ENCODE measurements at places on chromosomes 3 and 15.

- no peak for DNase-seq
These were observed 17.8 kb downstream of the MAPKBP1 start for GRCh38 chr15:41792000-41792637.

GRCh38 chr3:187169231-187169960 lies 27.9 kb upstream of the RTP1 start:
- no peak for DNase-seq

GRCh38 chr3:141557961-141558706 lies 71.3 kb downstream of the RASA2 start:
- no peak for DNase-seq

GRCh38 chr3:184472723-184473428 lies 88.7 kb upstream of the EPHB3 start:
- DNase-seq: no peak

GRCh38 chr3:28947751-28948150 lies 333.1 kb upstream of the RBMS3 start:
- no peak for DNase-seq

DNA sequence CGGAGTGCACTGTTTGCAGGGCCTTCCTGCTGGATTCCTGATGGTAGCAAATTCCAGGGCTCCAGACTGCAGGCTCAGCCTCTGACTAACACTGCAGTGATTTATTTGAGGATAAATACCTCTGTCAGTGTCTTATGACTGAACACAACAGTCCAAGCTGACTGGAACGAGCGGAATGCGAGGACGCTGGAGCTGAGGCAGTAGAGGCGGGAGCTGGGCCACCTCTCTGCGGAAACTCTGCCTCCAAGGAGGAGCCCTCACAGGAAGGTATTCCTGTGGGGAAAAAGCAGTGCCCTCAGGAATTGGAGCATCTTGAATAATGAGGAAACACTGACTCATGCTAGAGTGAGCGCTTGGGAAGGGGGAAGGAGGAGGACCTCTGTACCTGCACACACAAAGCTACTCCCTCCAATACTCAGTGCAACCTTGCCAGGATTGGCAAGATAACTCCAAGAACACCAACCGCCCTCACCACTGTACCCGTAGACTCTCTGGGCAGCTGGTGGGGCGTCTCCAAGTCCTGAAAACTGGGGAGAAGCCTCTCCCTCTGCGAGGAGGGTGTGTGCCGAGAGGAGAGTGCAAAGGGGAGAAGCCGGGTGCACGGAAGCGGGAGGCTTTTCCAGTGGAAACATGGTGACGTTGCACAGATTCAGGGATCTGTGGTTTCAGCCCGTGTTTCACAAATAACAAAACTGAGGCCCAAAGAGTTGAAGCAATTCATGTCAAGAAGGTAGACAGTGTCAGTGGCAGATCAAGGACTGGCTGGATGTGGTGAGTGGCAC lies 43.0 kb downstream of the VGLL4 start:
- peak; percentile 98 for DNase-seq

DNA sequence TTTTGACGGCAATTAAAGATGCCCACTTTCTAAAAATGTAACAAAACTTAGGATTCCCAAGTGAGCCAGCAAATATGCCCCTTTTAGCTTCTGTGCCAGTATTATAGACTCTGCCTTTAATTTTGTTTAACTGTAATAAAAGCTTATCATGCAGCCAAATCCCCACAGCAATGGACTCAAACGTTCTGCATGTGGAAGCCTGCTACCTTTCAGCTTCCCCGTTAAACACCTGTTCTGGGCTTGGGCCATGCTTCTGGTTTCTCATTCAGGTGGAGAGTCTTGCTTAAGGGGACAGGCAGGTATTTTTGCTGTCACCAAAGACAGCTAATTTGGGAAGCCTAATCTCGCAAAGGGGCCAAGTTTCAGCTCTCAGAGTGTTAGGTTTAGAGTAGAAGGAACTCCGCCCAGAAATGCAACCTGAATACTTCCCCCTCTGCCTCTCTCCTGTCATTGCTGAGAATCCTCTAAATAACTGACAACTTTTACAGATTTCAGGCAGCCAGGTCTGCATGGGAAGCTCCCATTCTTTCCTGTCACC lies 399.4 kb upstream of the ATP11B start:
- DNase-seq: no peak

DNA sequence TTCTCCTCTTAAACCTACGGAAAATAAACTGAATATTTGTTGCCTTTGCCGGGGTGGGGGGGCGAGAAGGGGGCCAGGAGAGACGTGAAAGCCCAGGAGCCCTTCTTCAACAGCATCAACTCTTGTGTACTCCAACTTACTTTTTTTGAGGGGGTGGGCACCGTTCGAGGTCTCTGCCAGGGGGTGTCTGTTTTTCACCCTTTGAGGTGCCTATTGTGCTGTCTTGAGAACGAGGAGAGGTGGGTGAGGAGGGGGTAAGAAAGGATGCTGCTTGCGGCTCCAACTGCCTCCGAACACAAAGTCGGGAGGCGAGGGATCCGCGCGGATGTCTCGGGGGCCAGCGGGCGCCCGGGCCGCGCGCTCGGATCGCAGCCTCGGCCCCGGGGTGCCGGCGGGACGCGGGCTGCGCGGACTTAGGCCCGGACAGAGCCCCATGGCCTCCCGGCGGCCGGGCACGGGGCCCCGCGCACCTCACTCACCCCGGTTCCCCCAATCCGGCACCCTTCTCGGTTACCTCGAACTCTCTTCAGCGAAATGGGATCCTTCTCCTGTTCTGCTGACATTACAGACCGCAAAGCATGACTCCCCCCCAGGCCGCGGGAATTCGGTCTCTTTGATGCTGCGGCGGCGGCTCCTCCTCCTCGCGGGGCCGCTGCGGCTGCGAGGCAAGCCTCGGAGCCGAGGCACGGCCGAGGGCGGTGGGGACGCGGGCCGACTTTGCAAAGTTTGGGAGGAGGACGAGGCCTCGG lies 650 bp downstream of the PYGO1 start:
- peak; percentile 10 for DNase-seq

DNA sequence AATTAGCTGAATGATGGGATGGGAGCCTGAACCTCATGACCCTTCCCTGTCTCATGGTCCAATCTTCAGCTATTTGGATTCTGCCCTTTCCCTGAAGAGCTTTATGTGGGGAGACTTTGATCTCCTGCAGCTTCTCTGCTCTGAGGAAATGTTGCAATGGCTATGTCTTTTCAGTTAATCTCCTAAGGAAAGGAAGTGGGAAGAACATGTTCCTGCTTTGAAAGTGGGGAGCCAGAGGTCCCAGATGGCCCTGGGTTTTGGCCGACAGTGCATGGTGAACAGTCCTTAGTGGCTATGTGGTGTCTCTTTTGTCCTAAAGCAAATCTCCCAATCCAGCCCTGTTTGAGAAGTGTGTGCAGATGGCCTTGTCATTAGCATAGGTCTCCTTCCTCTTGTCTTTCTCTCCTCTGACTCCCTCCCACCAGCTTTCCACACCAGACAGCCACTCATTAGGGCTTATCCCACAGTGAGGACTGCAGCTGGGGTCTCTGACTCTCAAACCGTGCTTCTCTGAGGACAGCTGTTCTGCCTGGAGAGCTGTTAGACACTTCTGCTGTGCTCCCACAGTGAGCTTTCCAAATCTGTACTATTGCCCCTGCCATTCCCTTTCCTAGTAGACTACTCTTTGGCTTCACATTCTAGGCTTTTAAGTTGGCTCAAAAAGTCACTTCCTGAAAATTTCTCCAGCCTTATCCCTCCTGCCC lies 365.8 kb upstream of the UMPS start:
- no peak for DNase-seq

DNA sequence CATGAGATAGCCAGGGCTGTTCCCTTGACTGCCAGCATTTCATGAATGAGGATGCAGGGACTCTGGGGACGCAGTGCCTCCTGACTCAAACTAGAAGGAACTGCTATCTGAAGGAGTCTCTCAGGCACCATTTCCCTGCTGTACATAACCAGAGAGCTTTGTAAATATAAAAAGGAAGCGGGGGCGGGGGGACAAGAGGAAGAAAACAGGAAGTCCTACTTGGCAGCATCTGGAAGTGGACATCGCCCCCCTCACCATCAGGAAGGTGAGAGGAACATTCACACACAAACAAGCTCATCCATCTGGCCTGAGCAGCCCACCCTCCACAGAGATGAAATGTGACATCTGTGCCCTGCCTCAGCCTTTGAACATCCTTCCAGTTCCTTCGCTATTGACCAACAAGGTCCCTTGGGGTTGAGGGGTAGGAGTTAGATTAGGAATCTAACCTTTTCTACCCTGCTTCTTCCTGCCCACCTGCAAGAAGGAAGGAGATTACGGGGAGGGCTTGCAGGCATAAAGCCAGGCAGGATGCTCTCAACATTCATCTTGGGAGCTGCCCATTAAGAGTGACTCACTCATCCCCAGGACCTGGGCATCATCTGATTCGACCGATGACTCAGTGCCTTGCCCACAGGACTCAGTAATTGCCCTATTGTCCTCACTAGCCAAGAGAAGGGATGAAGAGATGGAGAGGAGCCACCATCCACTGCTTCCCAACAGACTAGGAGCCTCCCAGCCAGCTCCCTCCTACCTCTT lies 31.9 kb downstream of the SH3BP5 start:
- no peak for DNase-seq

DNA sequence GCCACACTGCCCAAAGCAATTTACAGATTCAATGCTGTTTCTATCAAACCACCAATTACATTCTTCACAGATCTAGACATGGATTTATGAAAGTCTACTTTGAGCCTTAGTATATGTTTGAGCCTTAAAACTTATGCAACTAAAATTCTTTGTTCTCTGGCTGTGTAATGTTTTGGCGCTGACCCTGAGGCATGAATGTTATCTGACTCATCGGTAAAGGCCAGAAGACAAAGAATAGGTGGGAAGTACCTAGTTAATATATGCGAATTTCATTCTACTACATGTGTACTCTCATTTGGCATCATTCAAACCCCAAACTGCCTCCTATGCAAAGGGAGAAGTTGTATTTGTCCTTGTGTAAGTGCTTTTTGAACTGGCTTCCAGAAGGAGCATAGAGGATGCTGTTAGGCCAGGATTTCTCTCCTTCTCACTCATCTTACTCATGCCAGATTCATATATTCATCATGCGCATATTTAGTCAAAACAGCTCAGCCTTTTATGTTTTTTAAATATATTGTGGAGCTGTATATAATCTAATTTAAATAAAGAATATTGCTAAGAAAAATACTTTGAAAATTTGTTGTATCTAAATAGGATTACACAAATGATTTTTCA lies 204.2 kb downstream of the NFKBIZ start:
- DNase-seq: peak; percentile 23

DNA sequence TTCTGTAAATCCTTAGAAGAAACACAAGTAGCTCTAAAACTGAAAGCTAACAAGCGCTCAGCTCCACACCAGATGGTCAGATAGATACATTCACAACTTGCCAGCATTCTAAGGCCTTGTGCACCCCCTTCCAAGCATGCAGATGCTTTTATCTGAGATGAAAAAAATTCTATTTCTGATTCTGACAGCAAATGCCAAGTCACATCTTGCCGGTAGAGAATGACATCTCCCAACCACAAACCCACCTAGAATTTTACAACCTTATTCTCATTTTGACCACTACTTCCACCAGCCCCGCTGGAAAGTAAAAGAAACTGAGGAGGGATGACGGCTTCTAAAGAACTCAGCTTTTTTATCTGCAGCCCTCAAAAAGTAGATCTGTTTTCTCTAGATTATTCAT lies 57.7 kb downstream of the SUMF1 start:
- no peak for DNase-seq

DNA sequence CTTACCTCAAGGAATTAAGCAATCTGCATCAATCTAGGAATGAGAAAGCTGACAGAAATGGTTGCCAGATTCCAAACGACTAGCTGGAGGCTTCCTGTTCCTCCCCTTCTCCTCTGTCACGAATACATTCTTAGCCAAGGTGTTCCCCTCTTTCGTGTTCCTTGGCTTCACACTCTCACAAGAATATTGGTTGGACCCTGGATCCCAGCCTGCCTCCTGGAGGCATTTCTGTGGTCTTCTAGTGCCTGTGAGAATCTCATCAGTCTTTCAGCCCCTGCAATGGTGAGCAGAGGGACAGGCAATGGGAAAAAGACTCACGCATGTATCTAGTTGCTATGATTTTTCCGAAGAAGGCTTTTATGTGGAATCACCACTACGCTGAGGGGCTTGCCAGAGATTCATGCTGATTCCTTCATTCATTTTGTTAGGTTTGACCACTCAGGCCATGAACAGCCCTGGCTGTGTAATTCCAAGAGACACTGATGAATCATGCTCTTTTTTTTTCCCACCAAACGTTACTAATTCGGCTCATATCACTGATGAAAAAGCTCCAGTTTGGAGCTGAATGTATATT lies 1.6 kb upstream of the P3H2 start:
- no peak for DNase-seq

DNA sequence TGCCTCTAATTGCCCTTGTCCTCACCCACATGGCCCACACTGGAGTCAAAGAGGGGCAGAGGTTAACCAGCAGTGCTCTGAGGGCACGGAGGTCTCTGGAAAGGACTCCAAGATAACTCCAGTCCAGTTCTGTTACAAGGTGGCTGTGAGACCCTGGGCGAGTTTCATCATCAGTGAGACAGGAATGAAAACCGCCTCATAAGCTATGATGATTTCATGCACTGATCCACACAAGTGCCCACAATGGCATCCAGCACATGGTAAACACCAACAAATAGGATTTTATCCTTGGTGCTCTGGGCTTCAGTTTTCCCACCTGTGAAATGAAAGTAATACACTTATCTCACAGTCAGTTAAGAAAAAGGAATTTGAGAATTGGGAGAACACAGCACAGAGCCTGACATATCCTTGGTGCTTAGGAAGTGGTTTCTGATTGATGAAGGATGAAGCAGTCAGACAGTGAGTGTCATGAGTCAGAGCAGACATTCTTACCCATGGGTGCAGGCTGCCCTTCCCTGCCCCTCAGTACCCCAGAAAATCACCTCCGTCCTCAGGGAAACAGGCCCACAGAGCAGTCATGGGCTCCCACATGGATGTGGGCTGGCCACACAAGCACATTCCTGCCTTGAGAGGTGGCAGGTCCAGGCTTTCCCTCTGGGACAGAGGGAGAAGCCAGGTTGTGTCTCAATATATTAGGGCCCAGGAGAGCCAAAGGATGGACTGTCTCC lies 48.4 kb downstream of the DAPK2 start:
- DNase-seq: no peak

GRCh38 chr3:138180375-138181029 lies 5.8 kb upstream of the DBR1 start:
- no peak for DNase-seq

DNA sequence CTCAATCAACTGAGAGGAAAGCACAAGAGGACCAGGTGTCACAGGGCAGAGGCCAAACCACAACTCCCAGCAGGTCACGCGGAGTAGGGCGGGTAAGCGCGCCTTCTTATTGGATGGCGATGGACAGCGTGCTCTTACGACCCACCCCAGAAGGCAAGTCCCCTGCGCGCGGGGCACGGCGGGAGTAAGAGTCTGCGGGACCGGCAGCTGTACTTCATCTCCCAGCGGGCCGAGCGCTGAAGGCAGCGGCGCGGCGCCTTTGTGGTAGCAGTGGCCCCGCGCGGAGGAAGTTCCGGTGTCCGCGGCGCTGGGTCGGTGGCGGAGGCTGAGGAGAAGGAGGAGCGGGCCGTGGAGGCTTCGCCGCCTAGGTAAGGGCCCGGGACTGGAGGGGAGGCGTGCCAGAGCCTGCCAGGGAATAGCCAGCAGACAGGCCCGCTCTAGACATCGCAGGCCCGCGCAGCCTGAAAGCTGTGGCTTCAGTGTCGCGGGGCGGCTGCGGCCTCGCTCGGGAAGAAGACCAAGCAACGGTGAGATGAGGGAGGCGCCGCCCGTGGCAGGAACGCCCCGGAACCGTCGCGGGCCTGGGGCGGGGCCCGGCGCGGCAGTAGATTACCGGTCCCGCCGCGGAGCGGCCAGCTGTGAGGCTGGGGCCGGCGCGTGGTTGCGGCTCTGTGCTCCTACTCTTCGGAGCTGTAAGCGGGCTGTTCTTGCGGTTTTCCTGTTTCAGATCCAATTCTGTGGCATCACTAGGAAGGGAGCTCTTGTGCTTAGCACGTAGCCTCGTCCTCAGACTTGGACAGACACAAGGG lies at the start of gene RBM6:
RBM6 (plus strand) TSS at position 293 of the 809 bp plus-strand sequence. CDS start 22,492 bp downstream, outside the sequence.
- peak; percentile 92 for DNase-seq

Data from GM04504 (cell line).